Thyroid gland (tissue), 4 donors: ENCODE measurements at places on chromosomes 16 and 17. TPM values are rescaled to one million over a fixed set of nuclear protein-coding genes. Genes with fewer than 3 reads are reported as not detected.

GRCh38 chr17:7038025-7038862 lies 2.4 kb downstream of the SLC16A13 start:
- peak overlapping the region; percentile 57 for H3K27ac ChIP-seq
- H3K4me1 ChIP-seq: peaks cover 62% of the 10 kb centered on the region
- H3K36me3 ChIP-seq: no peaks in the 10 kb centered on the region

Gene GINS2
- 0.29 TPM for total RNA-seq

Gene SGSH
- total RNA-seq: 32.6 TPM

DNA sequence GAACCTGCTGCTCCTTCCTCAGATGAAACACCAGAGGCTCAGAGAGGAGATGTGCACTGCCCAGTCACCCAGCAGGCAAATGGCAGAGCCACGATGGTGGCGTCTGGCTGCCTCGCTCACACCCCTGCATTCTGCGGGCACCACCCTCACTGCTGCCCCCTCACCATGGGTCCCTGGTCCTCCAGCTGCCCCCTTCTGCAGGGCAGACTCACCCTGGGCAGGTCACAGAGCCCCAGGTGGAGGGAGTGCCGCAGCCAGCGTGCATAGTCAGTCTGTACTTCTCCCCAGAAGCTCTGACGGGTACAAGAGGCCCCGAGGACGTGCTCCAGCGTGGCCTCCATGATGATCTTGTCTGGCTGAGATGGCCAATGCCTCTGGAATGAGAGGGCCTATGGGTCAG lies 52.9 kb downstream of the RMI2 start:
- H3K27ac ChIP-seq: no peak overlapping the region
- no peaks in the 10 kb centered on the region for H3K27me3 ChIP-seq
- no peak for DNase-seq
- H3K4me1 ChIP-seq: peaks cover 7% of the 10 kb centered on the region
- no peaks in the 10 kb centered on the region for H3K36me3 ChIP-seq

DNA sequence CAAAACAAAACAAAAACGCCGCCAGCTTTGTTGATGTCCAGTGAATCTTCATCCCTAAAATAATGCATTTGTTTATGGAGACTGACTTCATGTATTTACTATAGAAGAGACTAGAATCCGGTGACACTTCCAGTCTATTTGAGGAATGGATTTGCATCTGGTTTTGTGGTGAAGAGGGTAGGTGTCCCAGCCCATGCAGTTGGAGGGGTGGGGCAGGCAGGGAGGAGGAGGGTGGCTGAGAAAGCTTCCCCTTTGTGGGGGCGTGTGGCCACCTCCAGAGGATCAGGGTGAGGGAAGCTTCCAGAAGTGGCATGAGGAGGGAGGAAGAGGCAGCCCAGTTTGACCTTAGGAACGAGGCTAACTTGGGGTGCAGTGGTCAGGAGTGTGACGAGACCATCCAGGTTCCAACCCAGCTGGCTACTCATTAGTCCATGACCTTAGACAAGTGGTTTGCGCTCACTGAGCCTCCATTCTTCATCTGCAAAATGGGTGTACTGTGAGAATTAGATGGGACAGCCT lies 69.5 kb downstream of the CMIP start:
- H3K4me3 ChIP-seq: no peak overlapping the region
- no peak for DNase-seq
- H3K27me3 ChIP-seq: no peaks in the 10 kb centered on the region
- H3K27ac ChIP-seq: no peak overlapping the region
- H3K36me3 ChIP-seq: no peaks in the 10 kb centered on the region
- no peaks in the 10 kb centered on the region for H3K4me1 ChIP-seq

GRCh38 chr17:282912-283882 lies 69.4 kb downstream of the RPH3AL start:
- no peak overlapping the region for H3K4me3 ChIP-seq
- DNase-seq: no peak
- H3K27ac ChIP-seq: no peak overlapping the region
- H3K4me1 ChIP-seq: no peaks in the 10 kb centered on the region
- no peaks in the 10 kb centered on the region for H3K27me3 ChIP-seq

Gene NPIPB13
- 3.0 TPM for total RNA-seq

- no peak overlapping the region for H3K4me3 ChIP-seq
- H3K27ac ChIP-seq: no peak overlapping the region
- H3K4me1 ChIP-seq: peaks cover 3% of the 10 kb centered on the region
- no peaks in the 10 kb centered on the region for H3K36me3 ChIP-seq
- no peak for DNase-seq
These were observed 2.1 kb downstream of the SLC16A6 start for GRCh38 chr17:68288804-68289203.

Gene CCDC144A
- 1.9 TPM for total RNA-seq

DNA sequence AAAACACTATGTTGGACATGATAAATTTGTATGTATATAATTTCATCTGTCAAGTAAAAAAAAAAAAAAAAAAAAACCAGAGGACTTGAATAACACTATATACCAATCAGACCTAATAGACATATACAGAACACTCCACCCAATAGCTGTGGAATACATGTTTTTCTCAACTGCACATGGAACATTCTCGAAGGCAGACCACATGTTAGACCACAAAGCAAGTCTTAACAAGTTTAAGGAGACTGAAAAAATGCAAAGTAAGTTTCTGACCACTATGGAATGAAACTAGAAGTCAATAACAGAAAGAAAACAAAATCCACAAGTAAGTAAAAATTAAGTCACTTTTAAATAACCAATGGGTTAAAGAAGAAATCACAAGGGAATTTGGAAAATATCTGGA lies 8.4 kb upstream of the CNTNAP4 start:
- no peak overlapping the region for H3K27ac ChIP-seq
- H3K27me3 ChIP-seq: no peaks in the 10 kb centered on the region
- H3K36me3 ChIP-seq: no peaks in the 10 kb centered on the region
- no peak for DNase-seq
- no peaks in the 10 kb centered on the region for H3K4me1 ChIP-seq
- no peak overlapping the region for H3K4me3 ChIP-seq

Gene CKLF
- total RNA-seq: 22.1 TPM

DNA sequence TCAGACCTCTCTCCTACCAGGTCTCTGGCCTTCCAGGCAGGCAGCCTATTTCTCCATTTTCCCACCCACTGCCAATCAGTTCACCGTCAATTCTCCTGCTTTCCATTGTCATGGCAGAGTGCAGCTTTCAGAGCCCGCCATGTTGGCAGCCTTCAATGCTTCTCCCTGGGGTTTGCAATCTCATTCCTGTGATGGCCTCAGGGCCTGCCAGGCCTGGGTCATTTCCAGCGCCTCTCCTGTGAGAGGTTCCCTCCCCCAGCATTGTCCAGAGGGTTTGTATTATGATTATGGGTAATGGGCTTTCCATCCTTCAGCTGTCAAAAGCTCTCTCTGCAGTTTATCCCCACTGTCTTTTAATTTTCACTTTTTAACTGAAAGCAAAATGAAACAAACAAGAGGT lies 716.6 kb upstream of the CDH8 start:
- H3K27ac ChIP-seq: no peak overlapping the region
- no peaks in the 10 kb centered on the region for H3K36me3 ChIP-seq
- H3K4me1 ChIP-seq: no peaks in the 10 kb centered on the region
- no peaks in the 10 kb centered on the region for H3K27me3 ChIP-seq

DNA sequence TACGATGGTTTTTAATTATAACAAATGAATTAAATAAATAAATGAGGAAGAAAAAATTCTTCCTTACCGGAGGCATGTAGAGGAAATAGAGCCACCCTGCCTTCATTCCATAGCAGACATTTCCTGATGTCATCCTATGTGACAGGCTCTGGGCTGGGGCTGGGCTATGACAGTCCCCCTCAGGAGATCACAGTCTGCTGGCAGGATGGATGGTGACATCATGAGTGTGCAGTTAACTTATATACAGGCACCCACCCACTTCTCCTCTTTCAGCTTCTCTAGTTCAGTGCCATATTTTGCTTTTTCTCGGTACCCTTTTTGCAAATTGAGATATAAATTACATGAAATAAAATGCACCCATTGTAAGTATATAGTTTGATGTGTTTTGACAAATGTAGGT lies 6.4 kb upstream of the CMTM3 start:
- no peaks in the 10 kb centered on the region for H3K4me1 ChIP-seq
- no peaks in the 10 kb centered on the region for H3K36me3 ChIP-seq
- no peak overlapping the region for H3K4me3 ChIP-seq
- no peaks in the 10 kb centered on the region for H3K27me3 ChIP-seq
- no peak for DNase-seq

GRCh38 chr17:78875363-78876093 lies 27.5 kb downstream of the CEP295NL start:
- H3K36me3 ChIP-seq: no peaks in the 10 kb centered on the region
- no peak for DNase-seq
- no peak overlapping the region for H3K4me3 ChIP-seq
- peaks cover 17% of the 10 kb centered on the region for H3K4me1 ChIP-seq
- H3K27ac ChIP-seq: no peak overlapping the region
- H3K27me3 ChIP-seq: no peaks in the 10 kb centered on the region

- H3K4me3 ChIP-seq: no peak overlapping the region
- H3K27ac ChIP-seq: no peak overlapping the region
- H3K36me3 ChIP-seq: no peaks in the 10 kb centered on the region
- no peaks in the 10 kb centered on the region for H3K4me1 ChIP-seq
These were observed 14.2 kb downstream of the GAS7 start for GRCh38 chr17:10183931-10184930.

Gene FAM234A
- 140 TPM for total RNA-seq

DNA sequence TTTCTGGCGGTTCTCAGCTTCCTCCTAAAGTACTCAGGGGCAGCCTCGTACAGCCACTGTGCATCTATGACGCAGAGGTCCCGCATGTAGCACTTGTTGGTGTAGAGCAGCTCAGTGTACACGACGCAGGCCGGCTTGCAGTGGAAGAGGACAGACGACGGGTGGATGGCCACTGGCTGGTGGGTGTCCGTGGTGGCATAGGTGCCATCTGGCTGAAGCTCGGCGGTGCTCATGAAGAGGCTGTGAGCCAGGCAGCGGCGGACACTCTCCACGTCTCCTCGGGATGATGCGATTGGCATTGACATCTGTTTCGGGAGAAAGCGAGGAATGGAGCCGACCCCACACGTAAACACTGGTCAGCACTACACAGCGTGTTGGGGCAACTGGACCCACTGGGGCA lies 5.3 kb upstream of the C1QBP start:
- no peaks in the 10 kb centered on the region for H3K36me3 ChIP-seq
- no peak overlapping the region for H3K27ac ChIP-seq
- H3K4me3 ChIP-seq: no peak overlapping the region
- no peak for DNase-seq

- no peaks in the 10 kb centered on the region for H3K36me3 ChIP-seq
- no peak overlapping the region for H3K27ac ChIP-seq
- H3K27me3 ChIP-seq: no peaks in the 10 kb centered on the region
- DNase-seq: no peak
- H3K4me3 ChIP-seq: no peak overlapping the region
These were observed 8.2 kb downstream of the LRRC37B start for GRCh38 chr17:32015245-32016013.

Gene MYO15A
- total RNA-seq: 2.0 TPM

Gene KCNJ12
- 2.1 TPM for total RNA-seq

- no peaks in the 10 kb centered on the region for H3K36me3 ChIP-seq
- no peak overlapping the region for H3K4me3 ChIP-seq
- no peaks in the 10 kb centered on the region for H3K4me1 ChIP-seq
- H3K27me3 ChIP-seq: no peaks in the 10 kb centered on the region
- no peak overlapping the region for H3K27ac ChIP-seq
These were observed 44.0 kb upstream of the CBX4 start for GRCh38 chr17:79883202-79883601.

Gene RNF157
- total RNA-seq: 6.6 TPM

Gene WFIKKN1
- total RNA-seq: 0.88 TPM

DNA sequence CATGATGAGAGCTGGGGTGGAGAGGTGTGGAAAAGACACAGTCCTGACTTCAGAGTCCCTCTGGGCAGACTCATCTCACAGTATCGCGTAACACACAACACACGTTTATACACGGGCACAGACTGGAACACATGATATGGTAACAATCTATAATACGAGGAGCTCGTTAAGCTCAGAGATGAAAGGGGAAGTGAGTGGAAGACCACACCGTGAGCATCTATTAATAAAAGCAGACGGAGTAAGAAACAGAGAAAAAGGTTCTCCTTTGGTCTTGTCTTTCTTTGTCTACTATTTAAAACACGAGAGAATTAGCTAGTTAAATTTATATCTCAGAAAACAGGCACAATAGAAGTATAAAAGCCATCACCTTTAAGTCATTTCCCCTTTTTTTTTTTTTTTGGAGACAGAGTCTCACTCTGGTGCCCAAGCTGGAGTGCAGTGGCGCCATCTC lies 13.5 kb downstream of the ANKRD11 start:
- H3K27ac ChIP-seq: no peak overlapping the region
- peaks cover 35% of the 10 kb centered on the region for H3K4me1 ChIP-seq
- H3K4me3 ChIP-seq: no peak overlapping the region

Gene TBC1D26
- not detected for total RNA-seq

DNA sequence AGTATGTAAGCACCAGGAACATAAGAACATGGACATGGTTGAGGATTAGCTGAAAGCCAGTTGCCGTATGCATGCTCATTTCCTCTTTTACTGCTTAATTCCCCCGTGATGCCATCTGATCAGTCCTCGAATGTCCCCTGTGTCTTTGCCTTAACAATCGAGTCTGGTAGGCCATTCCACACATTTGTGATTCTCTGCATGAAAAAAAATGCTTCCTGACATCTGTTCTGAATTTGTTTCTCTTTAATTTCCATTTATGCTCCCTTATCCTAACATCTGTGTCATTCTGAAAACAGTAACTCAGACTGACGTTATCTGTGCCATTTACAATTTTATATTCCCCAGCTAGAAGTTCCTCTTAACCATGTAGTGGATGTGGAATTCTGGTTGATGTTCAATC lies 158.2 kb upstream of the TOX3 start:
- H3K27ac ChIP-seq: no peak overlapping the region
- H3K4me1 ChIP-seq: no peaks in the 10 kb centered on the region
- no peak overlapping the region for H3K4me3 ChIP-seq
- H3K36me3 ChIP-seq: no peaks in the 10 kb centered on the region
- H3K27me3 ChIP-seq: no peaks in the 10 kb centered on the region
- no peak for DNase-seq

- H3K4me1 ChIP-seq: peaks cover 26% of the 10 kb centered on the region
- no peak for DNase-seq
- no peak overlapping the region for H3K4me3 ChIP-seq
- no peaks in the 10 kb centered on the region for H3K27me3 ChIP-seq
- no peak overlapping the region for H3K27ac ChIP-seq
These were observed 7.5 kb downstream of the COTL1 start for GRCh38 chr16:84610376-84610775.

DNA sequence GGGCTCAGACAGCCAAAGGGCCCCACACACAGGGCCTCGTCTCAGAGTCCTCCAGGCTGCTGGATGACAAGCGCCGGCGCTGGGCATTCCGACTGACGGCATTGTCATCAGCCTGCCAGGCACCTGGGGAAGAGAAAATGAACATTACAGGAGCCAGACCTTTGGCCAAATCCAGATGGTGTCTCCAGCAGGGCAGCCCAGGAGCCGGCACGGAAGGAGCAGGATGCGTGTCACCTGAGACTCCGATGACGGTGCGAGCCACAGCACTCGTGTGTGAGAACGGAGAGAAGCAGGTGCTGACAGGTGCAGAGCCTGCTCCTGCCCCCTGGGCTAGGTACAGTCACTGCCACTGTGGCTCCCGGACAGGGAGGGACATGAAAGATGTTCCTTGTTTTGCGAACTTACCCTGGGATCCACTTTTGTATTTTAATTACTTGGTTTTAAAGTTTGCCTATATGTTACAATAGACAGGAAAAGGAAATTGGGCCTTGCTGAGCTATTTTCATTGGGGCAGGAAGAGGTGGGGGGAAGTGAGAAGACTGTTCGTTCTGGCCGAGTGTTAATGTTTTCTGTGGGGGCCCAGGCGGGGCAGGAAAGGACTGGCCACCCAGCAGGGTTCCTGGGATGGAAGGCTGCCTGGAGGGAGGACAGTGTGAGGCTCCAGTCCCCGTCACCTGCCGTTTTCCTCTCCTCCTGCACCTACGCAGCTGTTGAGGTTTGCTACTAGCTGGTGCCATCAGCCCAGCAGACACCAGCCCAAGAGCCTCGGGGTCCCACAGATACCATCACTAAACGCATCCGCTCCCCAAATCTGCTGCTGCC lies 4.4 kb upstream of the FOXJ1 start:
- no peak overlapping the region for H3K4me3 ChIP-seq
- H3K36me3 ChIP-seq: no peaks in the 10 kb centered on the region
- H3K4me1 ChIP-seq: peaks cover 31% of the 10 kb centered on the region
- no peak for DNase-seq
